Stimulated activated CD8-positive, alpha-beta memory T cell treated with anti-CD3 and anti-CD28 coated beads, Interleukin-7, amount 100 ng/mL, for 48 hours (primary cell): ENCODE measurements at places on chromosomes 5 and 9.
A peak's percentile ranks its signal among the peaks of the same experiment; 100 is the strongest.

GRCh38 chr5:10243660-10244240, 5.9 kb downstream of the ATPSCKMT start:
- no peak for DNase-seq

- DNase-seq, result no peak
These were observed 9.1 kb upstream of the ZBTB34 start for GRCh38 chr9:126851286-126851880.

DNA sequence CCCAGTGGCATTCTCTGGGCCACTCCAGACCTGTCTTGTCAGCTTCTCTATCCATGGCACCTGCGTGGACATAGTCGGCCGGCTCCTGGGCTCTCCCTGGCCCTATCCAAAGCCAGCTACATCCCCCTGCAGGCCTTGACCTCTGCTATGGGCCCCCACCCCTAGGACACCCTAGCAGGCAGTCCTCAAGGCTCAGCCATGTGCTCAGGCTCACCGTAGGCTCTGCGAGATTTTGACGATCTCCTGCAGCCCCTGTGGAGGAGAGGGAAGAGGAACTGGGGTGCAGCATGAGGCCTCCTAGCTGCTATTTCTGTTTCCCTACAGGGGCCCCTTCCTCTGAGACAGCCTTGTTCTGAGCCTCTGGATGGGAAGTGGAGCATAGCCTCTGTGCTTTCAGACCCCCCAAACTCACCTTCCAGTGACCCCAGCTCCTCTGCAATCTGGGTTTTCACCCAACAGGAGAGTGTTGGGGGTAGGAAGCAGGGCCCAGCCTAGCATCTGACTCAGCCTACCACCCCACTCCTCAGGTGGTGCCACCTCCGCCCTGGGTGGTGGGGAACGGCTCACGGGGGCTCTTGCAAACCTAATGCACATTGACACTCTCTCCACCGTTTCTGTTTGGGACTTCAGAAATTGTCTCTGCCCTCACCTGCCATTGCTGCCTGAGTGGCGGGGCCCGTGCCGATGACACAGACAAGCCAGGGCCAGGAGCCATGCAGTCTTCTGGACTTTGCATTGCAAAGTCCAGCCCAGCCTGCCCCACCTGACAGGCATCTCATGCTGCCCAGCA, 36.7 kb downstream of the HRH2 start:
- DNase-seq, result no peak

DNA sequence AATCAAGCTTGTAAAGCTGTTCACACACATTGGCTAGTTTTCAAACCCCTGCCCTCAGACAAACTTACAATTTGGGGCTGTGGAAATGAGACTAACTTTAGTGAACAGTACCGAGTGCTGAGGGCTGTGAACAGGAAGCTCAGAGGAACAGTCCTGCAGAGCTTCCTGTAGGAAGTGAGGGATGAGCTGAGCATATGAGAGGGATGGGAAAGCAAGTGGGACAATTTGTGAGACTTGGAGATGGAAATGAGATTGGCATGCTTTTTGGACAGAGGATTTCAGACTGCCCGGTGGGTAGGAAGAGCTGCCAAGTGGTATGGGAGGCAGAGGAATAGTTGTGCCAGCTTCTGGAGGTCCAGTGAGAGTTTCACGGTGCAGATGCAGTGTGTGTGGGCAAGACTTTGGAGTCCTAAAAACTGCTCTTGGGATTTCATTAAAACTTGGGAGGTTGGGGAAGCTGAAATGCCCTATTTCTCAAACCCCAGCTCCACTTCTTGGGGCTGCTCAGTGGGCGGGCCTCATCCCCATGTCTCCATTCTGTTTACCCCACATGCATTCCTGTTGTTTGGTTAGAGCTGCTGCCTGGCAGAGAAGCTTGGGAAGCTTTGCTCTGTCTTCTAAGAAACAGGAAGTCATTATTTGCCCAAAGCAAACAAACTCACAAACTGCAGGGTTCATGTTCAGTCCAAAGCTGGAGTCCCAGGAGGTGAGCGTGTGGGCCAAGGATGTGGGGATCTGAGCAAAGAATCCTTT, 267.5 kb downstream of the ZSWIM6 start:
- DNase-seq, result no peak

- DNase-seq, result no peak
These were observed 288.0 kb upstream of the SMARCA2 start for GRCh38 chr9:1726993-1727759.

- DNase-seq, result no peak
These were observed 202.9 kb upstream of the IL12B start for GRCh38 chr5:159533197-159533596.

DNA sequence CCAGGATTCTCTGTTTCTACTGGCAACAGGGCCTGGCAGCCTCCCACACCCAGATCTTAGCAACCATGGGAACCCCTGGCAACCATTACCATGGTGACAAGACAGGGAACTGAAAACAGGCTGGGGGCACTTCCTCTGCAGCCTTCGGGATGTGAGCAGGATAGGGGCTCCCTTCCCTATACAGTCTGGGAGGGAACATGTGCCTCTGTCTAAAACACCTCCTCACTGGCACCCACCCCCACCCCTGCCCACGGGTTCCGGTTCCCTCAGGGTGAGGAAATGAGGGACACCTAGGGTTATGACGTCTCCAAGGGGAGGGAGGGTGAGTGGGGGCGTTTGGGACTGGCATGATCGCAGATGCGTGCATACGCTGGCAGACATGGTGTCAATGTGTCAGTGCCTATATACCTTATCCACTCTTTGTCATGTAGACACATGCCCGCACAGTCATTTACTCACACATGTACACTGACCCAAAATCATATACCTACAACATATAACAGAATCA, 3.0 kb upstream of the DNAJB5 start:
- no peak for DNase-seq

DNA sequence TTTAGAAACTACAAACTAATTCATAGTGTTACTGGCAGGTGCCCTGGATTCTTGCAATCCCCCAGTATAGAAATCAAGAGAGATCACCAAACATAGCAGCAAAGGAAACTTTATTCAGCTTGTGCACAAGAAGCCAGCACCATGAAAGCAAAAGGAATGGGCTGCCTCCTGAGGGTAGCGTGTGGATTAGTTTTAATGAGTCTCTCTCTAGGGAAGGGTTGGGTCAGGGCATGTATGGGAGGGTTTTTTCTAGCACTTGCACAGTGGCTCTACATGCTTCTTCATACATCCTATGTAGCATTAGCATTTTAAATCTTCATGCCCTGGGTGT, 38.4 kb downstream of the LYRM7 start:
- DNase-seq, result no peak

DNA sequence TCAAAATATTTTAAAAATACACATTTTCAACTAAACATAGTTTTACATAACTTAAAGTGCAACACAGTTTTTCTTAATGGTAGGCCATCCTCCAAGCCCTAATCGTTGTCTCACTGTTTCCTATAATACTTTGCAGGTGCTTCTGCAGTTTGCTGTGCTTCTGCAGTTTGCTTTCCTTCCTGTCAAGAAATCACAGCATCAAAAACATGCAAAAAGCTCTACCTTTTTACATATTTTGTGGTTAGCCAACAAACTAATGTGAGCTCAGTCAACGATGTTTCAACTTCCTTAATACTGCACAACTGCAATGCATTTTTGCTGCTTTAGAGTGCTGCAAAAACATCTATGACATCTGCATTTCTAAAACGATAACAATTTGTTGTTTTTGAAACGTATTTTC, 25.2 kb downstream of the EMB start:
- DNase-seq, result no peak

DNA sequence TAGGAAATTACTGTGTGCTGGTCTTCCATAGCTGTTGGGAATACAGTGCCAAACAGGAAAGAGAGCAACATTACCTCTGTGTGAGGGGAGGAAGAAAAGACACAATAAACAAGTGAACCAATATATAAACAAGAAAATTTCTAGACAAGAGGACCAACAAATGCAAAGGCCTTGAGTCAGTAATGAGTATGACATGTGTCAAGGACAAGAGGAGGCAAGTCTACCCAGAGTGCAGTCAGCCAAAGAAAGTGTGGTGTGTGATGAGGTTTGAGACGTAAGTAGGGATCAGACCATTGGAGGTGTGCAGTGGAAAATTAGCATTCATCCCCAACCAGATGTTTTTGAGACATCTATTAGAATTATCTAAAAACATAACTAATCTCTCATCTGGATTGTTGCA, 69.5 kb upstream of the CDH6 start:
- DNase-seq, result no peak

DNA sequence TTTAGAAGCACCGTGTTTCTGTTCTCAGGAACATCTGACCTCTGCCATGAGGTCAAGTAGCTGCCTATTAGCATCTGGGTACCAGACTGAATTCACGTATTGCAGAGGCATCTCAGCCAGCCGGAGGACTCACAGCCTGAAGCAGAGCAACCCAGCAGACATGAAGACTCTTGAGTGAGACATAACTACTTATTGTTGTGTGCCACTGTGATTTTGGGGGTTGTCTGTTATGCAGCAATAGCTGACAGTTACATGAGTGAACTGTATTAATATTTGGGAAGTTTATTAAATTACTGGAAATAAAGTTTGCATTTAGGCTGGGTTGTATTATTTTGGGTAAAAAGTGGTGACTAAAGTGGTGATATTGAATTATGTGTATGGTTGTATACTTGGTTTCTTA, 1.3 kb upstream of the ACOT12 start:
- DNase-seq, result no peak

DNA sequence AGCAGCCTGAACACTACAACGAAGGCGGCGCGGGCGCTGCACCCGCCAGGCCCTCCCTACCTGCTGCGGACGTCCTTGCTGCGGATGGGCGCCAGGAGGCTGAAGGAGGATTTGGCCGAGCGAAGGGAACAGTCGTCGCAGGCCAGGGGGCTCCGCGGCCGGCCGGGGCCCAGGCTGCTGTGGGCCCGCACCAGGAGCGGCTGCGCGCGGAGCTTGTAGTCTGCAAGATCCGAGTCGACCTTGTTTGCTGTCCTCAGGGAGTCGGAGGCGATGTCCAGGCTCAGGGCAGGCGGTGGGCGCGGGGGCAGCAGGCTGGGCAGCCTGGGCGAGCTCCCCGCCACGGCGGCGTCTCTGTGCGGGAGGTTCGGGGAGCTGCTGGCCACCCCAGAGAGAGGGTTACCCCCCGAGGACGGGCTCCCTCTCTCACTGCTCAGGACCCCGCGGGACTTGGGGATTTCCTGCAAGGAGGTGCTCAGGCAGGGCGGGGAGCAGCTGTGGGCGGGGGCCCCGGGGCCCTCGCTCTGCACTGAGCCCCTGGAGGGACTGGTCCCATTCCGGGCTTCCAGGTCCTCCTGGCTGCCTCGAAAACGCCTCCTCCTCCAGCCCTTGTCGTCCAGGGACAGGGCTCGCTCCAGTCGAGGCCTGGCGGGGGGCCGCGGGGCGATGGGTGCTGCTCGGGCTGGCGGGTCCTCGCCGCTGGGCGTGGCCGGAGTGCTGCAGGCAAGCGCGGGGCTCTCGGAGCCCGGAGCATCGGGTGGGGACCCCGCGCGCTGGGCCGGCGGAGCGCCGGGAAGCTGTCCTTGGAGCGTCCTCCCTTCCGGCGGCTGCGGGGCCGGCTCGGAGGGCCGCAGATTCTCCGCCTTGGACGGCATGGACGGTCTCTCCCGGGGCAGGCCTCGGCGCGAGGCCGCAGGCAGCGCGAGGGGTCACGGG, 831 bp downstream of the INPP5E start:
- DNase-seq, result peak; percentile 47

- no peak for DNase-seq
These were observed 466.1 kb downstream of the TLR4 start for GRCh38 chr9:118170032-118170955.

DNA sequence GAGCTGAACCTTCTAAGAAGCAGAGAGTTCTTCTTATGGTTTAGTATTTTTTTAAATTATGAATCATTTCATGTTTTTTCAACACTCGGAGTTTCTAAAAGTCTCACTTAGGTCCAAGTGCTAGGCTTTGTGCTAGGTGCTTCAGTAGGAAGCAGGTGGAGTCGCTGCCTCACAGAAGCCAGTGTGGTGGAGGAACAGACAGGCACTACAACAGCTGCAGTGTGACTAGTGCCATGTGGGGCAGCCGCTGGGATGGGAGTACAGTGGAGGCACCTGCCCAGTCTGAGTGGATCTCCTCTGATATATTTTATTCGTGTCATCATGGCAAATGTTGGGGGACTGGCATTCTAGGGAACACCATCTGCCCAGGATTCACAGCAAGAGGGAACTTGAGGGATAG, 15.3 kb downstream of the PCDHGC5 start:
- DNase-seq, result no peak

DNA sequence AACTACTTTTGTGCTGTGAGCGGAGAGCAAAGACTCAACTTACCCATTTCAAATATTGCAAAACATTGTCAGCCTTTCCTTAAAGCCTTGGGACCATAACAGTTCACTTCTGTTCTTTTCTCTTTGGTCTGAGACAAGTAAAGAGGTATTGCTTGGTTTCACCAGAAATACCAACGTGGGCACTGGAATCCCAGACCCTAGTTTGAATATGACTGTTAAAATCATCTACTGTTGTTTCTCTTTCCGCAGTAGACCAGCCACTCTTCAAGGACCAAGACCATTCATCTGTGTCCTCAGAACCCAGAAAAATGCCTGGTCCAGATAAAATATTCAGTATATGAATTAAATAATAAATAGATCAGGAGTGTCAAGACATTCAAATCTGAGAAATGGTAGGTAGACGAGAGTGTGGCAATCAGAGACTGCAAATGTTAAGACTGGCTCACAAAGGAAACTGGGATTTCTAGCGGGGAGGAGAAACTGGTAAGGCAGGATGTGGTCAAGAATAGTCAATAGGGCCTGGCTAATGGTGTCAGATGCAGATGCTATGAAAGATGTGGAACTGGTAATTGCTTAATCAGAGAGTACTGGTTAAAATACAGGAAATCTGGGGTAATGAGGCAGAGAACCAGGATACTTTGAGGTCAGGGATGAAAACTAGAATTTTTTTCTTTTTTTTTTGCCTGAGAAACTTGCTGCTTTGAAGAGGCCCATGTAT, 82.1 kb upstream of the IL33 start:
- DNase-seq, result no peak

DNA sequence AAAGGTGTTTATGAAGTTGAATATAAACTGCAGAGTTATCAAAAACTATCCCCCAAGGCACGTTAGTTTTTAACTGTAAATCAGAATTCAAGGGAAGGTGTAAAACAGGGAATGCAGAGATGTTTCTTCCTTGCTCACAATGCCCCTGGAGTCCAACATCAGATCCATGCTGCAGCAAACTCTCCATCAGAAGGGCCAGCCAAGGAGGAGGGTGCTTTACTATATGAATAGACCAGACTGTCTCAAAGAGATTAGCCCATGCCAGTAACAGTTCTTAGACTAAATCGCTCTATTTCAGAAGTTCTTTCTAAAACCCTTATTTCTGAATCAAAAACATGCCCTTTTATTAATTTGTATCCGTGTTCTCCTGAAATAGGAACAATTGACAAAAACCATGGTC, 362.8 kb upstream of the RPS23 start:
- no peak for DNase-seq

GRCh38 chr5:58871648-58872242, 288.9 kb downstream of the RAB3C start:
- DNase-seq, result no peak

- DNase-seq, result no peak
These were observed 39.0 kb downstream of the RAPGEF1 start for GRCh38 chr9:131700765-131701435.

GRCh38 chr9:20507431-20507830, 114.9 kb downstream of the MLLT3 start:
- no peak for DNase-seq

- DNase-seq, result peak; percentile 46
These were observed 68.3 kb downstream of the KCNIP1 start for GRCh38 chr5:170571875-170572852.
